ENCODE measurements at places on chromosomes 16 and 17. TPM values are rescaled to one million over a fixed set of nuclear protein-coding genes. Genes with fewer than 3 reads are reported as not detected.

TAC4 gene
- total RNA-seq, result not detected

GPR142 gene
- total RNA-seq, result not detected

SDR42E1 gene
- total RNA-seq, result 7.8 TPM

DNA sequence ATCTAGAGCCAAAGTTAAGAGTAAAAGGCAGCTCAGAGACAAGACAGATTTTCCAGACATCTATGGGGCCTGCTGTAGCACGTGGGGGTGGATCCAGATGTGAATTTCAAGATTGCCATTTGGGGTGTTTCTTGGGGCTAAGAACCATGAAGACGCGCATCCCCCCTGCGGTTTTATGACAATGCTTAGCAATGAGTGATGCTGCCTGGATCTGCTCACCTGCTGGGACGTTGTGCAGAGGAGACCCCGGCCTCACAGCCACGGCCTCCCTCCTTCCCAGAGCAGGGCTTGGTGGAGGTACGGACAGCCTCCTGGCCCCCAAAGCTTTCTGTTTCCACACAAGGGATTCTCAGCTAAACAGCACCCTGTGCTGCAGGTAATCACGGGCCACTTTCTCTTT lies 151.5 kb upstream of the DYNLRB2 start:
- no peak overlapping the region for H3K4me3 ChIP-seq
- H3K36me3 ChIP-seq, result no peaks in the 10 kb centered on the region
- no peaks in the 10 kb centered on the region for H3K4me1 ChIP-seq
- no peak for DNase-seq
- H3K27me3 ChIP-seq, result no peaks in the 10 kb centered on the region

GRCh38 chr16:27818246-27818645 lies 245.3 kb downstream of the GSG1L start:
- peaks cover 5% of the 10 kb centered on the region for H3K36me3 ChIP-seq
- no peak for DNase-seq
- peaks cover 45% of the 10 kb centered on the region for H3K27me3 ChIP-seq
- H3K4me3 ChIP-seq, result no peak overlapping the region
- no peak overlapping the region for H3K27ac ChIP-seq

- no peak for DNase-seq
- peak overlapping the region; percentile 2 for H3K27ac ChIP-seq
- H3K36me3 ChIP-seq, result peaks cover 7% of the 10 kb centered on the region
- peaks cover 18% of the 10 kb centered on the region for H3K4me1 ChIP-seq
- H3K4me3 ChIP-seq, result peak overlapping the region; percentile 69
Measured at GRCh38 chr17:39926135-39926587, 1.2 kb downstream of the ORMDL3 start.

DNA sequence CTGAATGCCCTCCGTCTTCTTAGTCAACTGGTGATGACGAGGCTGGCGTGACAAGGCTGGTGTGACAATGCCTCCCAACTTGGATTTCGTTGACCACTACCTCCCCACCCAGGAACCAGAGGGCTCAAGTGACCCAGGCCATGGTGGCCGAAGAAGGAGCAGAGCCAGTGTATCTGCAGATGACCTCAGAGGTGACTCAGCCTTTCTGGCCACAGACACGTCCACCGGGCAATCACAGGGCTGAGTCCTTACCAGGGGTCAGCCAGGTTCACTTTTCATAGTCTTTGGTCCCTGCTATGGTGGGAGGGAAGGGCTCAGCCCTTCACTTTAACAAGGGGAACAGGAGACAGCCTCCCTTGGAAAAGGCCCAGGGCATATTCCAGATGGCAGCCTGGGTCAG lies 116.3 kb downstream of the MAF start:
- peaks cover 56% of the 10 kb centered on the region for H3K27me3 ChIP-seq
- H3K27ac ChIP-seq, result no peak overlapping the region
- H3K36me3 ChIP-seq, result no peaks in the 10 kb centered on the region
